ENCODE measurements at places on chromosomes 6 and 20. TPM values are rescaled to one million over a fixed set of nuclear protein-coding genes. Genes with fewer than 3 reads are reported as not detected.

Gene IPCEF1
- total RNA-seq = not detected

Gene KCNB1
- not detected for total RNA-seq

Gene WFDC13
- not detected for total RNA-seq

Gene BICRAL
- total RNA-seq = 3.9 TPM
